ENCODE measurements at places on chromosomes 6 and 20.

- no peak for DNase-seq
These were observed 835 bp downstream of the PRR18 start for GRCh38 chr6:166307082-166308032.

GRCh38 chr6:45454008-45454911, 76.5 kb upstream of the SUPT3H start:
- no peak for DNase-seq

GRCh38 chr6:105587349-105588122, 184.7 kb upstream of the PREP start:
- no peak for DNase-seq

- DNase-seq, result peak; percentile 31
These were observed 410 bp downstream of the SYNE1 start for GRCh38 chr6:152636609-152637295.

DNA sequence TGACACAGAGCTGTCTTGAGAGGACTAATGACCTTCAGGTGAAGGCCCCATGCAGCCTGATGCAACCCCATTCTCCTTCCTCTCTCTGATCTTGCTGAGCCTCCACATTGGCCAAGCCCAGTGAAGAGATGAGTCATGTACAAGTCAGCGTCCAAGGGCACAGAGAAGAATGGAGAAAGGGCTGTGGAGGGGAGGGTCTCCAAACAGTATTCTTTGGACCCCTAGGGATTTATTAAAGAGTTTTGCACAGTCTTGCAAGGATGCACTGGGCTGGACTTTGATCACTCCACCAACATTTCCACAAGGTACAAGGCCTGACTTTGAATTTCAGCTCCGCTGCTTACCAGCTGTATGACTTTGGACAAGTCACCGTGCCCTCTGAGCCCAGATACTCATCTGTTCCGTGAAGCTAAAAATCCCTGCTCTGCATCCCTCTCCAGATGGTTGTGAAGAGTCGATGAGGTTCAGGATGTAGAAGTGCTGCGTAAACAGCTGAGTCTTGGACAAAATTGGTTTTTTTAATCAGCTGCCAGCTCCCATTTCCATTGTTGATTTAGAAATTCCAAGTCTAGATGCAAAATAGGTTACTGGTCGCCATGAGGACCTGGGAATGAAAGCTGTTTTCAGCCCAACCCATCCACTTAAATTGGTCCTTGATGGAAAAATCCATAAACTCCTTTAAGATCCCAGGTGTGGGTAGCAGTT, 14.1 kb upstream of the KCNG1 start:
- no peak for DNase-seq

- no peak for DNase-seq
These were observed 5.6 kb upstream of the RPS21 start for GRCh38 chr20:62381202-62381797.

DNA sequence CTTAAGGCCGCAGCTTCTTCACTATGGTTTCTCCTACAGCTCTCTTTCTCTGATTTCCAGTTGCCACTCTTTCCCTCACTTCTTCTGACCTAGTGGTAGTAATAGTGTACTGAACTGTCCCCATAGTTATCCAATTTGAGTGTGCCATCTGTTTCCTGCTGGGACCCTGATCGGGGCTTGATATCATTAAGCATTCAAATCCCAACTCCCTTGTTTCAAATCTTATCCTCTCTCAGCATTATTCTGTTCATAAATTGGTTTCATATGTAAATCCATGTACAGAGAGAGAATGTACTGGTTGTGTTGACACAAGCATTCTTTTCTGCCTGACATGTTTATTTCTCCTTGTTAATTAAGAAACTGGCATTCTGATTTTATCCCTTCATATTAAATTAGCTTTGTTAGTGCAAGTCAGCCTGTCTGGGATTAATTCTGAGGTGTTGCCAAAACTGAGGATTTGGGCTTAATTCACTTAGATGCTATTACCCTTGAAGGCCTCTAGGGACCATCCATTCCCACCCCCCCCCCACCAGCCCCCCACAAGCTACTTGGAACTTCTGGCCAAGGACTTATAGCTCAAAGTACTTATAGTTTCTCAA, 84.6 kb upstream of the PROKR2 start:
- DNase-seq, result no peak

DNA sequence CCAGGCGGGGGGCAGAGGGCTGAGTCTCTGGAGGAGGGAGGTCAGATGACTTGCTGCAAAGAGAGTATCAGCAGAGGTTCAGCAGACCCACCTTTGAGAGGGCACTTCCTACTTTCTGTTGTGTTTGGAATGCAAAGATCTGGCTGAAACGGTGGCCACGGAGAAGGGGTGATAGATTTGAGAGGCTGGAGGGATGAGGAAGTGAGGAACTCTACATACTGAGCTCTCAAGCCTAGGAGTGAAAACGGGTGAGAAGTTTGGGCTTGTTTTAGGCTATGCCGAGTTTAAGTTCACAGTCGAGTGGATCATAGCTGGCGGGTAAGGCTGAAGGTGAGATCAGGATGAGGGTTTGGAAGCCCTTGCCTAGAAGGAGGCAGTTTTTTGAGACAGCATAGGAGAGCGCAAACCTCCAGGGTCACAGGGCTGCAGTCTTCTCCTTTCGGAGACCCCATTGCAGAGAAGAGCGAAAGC, 477 bp upstream of the ITPA start:
- no peak for DNase-seq

DNA sequence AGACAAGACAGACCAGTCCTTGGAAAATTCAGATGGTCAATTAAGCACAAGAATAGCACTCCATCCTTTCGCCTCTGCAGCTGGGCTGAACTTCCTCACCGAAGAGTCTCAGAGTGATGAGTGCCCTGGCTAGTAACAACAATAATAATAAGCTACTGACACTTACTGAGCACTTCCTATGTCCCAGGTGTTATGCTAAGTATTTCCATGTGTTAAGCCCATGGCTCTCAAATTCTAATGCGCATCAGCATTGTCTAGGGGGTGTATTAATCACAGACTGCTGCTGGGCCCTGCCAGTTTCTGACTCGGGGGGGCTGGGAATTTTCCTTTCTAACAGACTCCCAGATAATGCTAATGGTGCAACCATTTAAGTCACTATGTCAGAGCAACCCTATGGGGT, 118.2 kb upstream of the LRFN2 start:
- no peak for DNase-seq

DNA sequence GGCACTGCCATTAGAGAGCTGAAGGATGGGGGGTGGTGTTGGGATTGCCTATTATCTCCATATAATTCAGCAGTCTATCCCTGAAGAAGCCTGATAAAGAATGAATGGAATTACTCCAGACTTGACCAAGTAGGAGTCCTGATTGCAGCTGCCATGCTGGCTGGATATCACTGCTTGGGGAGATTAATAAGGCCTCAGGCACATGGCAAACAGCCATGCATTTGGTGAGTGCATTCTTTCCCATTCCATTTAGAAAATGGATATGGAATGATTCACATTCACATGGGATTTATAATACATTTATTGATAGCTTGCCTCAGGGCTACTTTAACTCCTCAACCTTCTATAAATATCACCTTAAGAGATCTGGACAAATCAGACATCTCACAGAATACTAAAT, 49.6 kb upstream of the HLA-A start:
- no peak for DNase-seq

GRCh38 chr20:57809661-57810172, 99.9 kb upstream of the PMEPA1 start:
- DNase-seq, result no peak

- no peak for DNase-seq
These were observed 43.4 kb downstream of the RALY start for GRCh38 chr20:34037121-34037520.

- no peak for DNase-seq
These were observed 51.1 kb downstream of the RARS2 start for GRCh38 chr6:87538510-87539260.

GRCh38 chr6:56753811-56754210, 111.1 kb upstream of the DST start:
- no peak for DNase-seq

- no peak for DNase-seq
These were observed 56.7 kb upstream of the SGK1 start for GRCh38 chr6:134374491-134375219.

DNA sequence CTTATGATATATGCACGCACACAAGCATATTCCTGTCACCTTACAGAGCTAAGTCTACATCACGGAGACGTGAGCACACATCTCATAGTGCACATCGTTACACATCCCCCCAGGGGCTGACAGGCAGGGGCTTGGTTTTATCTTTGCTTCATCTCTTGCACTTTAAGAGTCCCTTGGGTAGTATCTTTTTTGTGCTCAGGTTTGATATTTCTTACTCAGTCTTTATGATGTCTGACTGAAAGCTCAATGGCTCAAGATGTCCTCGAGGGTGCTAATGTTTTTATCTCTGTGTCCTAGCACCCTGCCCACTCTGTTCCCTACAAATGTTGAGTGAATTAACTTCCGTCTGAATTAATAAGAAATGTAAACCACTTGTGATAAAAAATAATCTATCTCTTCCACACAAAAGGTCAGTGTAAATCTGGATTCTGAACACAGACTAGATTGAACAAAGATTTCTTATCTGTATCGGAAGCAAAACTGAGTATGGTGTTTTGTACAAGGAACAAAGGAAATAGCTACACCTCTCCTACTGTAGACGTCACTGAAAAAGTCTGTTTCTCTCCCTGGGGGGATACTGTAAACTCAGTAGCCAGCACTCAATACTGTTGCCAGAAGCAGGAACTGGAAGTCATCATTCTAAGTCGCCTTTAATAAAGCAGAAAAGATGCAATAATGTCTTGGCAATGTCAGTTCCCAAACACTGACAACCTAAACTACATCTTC, 195.1 kb downstream of the PRKN start:
- no peak for DNase-seq

DNA sequence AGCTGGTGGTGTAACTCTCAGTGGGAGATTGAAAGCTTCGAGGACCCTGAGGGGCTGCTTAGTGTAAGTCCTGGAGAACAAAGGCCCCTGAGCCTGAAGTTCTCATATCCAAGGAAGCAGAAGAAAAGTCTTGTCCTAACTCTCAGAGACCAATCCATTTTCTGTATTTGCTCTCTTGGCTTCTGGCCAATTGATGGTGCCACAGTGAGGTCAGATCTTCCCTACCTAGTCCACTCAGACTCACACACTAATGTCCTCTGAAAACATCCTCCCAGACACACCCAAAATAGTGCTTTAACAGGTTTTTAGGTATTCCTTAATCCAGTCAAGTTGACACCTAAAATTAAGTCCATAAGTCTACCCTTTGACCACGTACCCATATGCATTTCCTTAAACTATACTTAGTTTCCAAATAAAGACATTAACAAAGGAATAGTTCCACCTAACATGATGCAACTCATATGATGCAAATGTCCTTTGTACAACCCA, 29.4 kb downstream of the ZNF292 start:
- no peak for DNase-seq

- peak; percentile 41 for DNase-seq
These were observed 8.8 kb upstream of the SRSF6 start for GRCh38 chr20:43448748-43449535.

DNA sequence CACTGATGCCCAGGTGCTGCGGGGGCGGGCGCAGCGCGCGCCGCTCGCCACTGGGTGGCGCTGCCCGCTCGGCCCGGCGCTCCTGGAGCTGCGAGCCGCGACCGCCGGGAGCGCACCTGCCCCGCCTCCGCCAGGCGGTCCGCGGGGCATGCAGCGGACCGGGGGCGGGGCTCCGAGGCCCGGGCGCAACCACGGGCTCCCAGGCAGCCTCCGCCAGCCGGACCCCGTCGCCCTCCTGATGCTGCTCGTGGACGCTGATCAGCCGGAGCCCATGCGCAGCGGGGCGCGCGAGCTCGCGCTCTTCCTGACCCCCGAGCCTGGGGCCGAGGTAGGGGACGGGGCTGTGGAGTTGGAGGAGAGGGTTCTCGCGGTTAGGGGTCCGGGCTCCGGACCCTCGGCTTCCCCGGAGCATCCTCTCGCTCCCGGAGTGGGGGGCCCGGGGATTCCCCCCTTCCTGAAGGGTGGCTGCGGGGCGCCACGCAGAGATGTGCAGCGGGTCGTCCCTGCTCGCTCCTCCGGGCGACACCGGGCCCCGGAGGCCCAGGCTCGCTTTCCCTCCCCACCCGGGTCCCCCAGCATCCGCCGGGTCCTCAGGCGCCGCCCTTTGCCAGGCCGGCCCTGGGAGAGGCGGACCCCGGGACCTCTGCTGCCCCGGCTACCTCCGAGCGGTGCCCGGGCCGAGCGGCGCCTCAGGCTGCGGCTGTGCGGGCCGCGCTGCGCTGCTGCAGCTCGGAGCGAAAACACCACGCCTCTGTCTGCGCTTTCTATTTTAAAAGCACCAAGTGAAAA, at the start of gene BCAS4:
BCAS4 (plus strand) TSS at position 216 of the 789 bp plus-strand sequence; CDS start at position 239, 23 bp downstream.
- peak; percentile 16 for DNase-seq

DNA sequence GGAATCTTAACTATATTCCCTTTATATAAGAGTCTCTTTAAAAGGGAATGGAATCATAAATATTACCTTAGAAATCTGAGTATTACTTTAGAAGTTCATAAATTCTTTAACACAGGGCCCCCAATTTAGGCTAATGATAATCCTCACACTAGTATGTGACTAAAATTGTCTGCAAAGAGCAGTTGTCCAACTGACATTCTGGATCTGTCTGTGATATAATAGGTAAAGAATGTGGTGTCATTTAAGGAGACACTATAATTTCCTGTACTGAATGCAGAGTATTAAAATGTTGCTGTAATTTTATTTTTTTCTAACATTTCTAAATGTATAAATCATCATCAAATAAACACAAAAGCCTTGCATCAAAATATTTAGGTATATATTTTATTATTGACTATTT, 128.5 kb upstream of the DST start:
- no peak for DNase-seq

DNA sequence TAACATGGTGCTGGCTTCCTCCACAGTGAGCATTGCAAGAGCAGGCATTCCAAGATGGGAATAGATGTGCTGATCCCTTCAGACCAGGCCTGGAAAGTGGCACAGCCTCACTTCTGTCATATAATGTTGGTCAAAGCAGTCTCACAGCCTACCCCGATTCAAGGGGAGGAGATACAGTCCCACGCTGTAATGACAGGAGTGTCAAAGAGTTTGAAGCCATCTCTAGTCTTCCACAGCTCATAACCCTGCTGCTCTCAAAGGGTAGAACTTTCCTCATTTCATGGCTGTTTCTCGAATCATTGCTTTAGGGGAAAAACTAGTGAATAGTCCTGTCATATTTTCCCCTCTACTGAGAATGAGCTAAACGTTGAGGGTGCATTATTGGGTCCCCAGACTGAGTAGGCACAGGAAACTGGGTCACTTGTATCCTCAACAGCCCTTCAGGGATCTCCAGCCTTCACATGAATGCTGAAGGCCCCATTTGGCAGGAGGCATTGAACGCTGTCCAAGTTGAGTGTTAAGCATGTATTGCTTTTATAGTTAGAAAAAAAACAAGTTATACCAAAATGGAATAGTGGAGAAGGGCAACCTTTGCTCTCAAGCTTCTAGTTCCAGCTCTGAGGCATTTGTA, 27.3 kb downstream of the DTD1 start:
- DNase-seq, result no peak

Data from NCI-H748 treated with DMSO at 0.1 percent for 48 hours (cell line).